ENCODE measurements at places on chromosomes 4 and X. TPM values are rescaled to one million over a fixed set of nuclear protein-coding genes. Genes with fewer than 3 reads are reported as not detected.
A peak's percentile ranks its signal among the peaks of the same experiment; 100 is the strongest.

DNA sequence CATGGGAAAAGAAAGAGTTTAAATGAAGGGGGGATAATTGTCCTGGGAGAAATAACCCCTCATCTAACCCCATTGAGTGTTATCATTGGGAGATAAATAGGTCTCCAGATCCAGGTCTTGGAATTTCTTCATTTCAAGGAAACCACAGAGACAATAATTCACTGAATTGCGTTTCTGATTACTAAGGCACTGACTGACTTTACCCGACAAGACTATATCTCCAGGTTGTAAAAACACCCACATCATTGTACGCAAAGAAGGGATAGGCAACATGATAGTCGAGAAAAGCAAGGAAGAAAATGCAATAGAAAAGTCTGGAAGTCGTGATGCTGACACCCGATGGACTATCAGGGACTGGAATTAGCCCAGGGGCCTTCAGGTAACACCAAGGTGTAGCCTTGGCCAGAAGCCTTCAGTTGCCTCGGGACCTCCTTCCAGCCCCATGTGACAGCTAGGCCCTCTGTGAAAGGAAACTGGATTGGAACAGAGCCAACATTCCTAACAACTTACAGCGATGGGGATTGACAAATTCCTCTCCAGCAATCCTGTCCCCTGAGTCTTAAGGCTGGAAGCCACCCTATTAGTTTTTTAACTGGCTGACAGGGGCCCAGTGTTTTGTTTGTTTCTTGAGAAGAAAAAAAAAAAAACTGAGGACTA is 46.5 kb upstream of the RAB9B start:
- DNase-seq = no peak
- no peak overlapping the region for H3K27ac ChIP-seq
- no peaks in the 10 kb centered on the region for H3K27me3 ChIP-seq
- H3K36me3 ChIP-seq = no peaks in the 10 kb centered on the region

Gene CPLX1
- 1.5 TPM for total RNA-seq

GRCh38 chr4:41384992-41385391 is 128.3 kb downstream of the UCHL1 start:
- DNase-seq = peak; percentile 69
- H3K36me3 ChIP-seq = no peaks in the 10 kb centered on the region
- no peak overlapping the region for H3K4me3 ChIP-seq
- no peak overlapping the region for H3K27ac ChIP-seq
- no peaks in the 10 kb centered on the region for H3K27me3 ChIP-seq

- no peak for DNase-seq
- H3K36me3 ChIP-seq = no peaks in the 10 kb centered on the region
Measured at GRCh38 chr4:59818656-59819055, 1381.5 kb upstream of the ADGRL3 start.

DNA sequence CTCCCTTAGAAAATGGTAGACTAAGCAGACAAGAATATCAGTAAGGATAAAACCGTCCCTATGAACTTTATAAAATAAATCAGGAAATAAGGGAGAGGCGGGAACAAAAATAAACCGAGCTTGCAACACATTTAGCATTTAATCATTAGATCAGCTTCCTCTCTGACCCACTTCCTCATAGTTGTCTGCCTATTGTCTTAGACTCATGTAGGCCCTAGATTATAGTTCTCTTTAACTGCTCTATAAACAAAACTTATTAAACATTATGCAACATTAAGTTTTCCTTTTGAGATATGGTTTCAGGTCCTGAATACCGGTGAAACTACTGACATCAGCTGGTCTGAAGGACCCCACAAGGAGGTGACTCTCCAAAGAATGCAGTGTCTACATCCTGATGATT is 15.8 kb upstream of the SRD5A3 start:
- H3K27ac ChIP-seq = no peak overlapping the region
- H3K4me3 ChIP-seq = no peak overlapping the region
- H3K27me3 ChIP-seq = no peaks in the 10 kb centered on the region
- H3K4me1 ChIP-seq = no peaks in the 10 kb centered on the region

- DNase-seq = peak; percentile 55
- peak overlapping the region; percentile 18 for H3K4me3 ChIP-seq
- H3K36me3 ChIP-seq = no peaks in the 10 kb centered on the region
- H3K4me1 ChIP-seq = peaks cover 16% of the 10 kb centered on the region
- no peak overlapping the region for H3K27ac ChIP-seq
Measured at GRCh38 chr4:1047106-1047975, 35.9 kb downstream of the FGFRL1 start.
